ENCODE measurements at places on chromosomes 12 and 14.

- no peak for DNase-seq
Measured at GRCh38 chr12:130780880-130781575, 58.0 kb downstream of the STX2 start.

- DNase-seq = no peak
Measured at GRCh38 chr12:109087250-109087649, 6.0 kb downstream of the ALKBH2 start.

- DNase-seq = no peak
Measured at GRCh38 chr14:49934646-49935045, 41.8 kb downstream of the ARF6 start.

DNA sequence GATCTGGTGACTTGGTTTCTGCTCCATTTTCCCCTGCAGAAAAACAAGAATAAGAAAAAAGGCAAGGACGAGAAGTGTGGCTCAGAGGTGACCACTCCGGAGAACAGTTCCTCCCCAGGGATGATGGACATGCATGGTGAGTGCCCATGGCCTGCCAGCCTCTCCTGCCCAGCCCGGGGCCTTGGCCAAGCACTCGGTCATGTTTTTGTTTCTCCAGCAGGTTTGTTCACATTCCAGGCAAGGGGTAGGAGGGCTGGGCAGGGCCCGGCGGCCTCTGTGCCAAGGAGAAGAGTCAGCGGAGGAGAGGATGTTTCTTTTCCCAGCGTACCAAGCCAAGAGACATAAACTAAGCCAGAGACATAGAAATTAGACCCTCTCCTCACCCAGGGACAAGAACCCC lies 13.6 kb downstream of the BCL7A start:
- DNase-seq = no peak

DNA sequence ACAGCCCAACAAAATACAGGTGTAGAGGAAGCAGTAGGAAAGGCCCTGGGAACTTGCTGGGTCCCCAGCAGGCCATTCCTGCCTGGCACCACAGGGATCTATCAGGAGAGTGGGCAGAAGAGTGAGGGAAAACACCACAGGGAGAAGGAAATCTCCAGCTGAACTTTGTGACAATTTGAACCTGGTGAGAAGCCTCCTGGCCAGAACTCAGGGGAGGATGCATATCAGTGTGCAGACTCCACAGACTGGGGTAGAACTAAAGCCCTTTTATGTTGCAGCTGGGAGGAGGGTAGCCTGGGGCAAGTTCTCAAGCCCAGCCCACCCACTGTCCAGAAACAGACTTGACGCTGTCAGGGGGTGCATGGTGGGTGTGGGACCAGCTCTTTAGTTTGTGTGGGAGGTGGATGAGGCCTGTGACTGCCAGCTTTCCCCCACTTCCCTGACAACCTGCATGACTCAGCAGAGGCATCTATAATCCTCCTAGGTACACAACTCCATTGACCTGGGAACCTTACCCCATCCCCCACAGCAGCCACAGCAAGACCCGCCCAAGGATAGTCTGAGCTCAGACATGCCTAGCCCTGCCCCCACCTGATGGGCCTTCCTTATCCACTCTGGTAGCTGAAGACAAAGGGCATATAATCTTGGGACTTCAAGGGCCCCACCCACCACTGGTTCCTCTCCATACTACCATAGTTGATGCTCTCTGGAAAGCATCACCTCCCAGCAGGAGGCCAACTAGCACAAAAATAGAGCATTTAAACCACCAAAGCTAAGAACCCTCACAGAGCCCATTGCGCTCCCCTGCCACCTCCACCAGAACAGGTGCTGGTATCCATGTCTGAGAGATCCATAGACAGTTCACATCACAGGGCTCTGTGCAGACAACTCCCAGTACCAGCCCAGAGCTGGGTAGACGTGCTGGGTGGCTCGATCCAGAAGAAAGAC lies 28.9 kb downstream of the PNN start:
- no peak for DNase-seq

- DNase-seq = peak; percentile 48
Measured at GRCh38 chr14:88554457-88555286, at the start of gene PTPN21. Gene PTPN21, minus strand, starts transcription at chr14:88555007. Its CDS starts 4,590 bp downstream, at chr14:88550417.

- no peak for DNase-seq
Measured at GRCh38 chr12:111100003-111100402, 179.6 kb upstream of the MYL2 start.

DNA sequence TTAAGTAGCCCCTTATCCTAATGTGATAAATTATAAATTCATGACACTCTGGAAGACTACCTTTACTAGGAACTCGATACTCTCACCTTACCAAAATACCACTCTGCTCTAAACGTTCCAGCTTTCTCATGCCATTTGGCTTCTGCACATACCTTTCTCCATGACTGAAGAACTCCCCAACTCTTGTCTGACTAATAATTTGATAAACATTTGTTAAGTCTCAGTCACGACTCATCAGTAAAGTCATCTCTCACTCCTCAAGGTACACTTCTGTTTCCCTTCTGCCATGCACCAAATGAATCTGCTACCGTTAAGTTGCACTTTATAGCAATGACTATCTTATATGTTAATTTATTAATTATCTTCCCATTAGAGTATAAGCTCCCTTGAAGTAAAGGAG lies 498.3 kb upstream of the NOVA1 start:
- no peak for DNase-seq

DNA sequence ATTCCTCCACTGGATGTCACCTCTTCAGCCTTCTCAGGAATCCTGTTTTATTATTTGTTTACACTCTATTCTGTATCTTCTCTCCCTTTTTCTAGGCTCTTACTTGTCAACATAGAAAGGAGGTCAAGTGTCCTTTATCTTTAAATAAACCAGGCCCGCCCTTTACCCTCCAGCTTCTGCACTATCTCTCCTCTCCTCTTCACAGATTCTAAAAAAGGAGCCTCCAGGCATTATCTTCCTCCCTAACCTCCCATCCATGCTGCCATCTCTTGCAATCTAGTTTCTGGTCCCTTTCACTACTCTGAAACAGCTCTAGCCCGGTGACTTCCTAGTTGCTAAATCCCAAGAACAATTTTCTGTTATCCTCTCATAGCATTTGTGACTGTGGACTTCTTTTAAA lies 24.1 kb upstream of the ARID2 start:
- no peak for DNase-seq

DNA sequence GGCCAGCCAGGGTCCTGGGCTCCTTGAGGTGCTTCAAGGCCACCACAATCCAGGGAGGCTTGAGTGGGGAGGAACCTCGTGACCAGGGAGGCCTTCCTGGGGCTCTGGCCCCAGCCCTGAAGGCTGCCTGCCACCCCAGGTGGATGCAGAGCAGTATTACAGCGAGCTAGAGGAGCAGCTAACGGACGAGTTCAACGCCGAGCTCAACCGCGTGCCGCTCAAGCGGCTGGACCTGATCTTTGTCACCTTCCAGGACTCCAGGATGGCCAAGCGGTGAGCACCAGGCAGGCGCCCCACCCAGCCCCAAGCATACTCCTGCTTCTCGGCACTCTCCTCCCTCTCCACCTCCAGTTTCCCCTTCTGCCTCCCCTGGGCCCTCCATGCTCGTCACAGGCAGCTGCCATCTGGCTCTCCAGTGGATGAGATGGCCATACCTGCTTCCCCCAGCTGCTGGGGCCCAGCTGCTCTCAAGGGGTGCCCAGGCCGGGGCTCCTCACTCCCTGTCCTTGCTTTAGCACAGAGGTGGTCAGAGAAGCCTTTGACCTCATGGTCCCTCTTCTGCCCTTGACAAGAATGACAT lies 30.6 kb downstream of the NGB start:
- DNase-seq = no peak

DNA sequence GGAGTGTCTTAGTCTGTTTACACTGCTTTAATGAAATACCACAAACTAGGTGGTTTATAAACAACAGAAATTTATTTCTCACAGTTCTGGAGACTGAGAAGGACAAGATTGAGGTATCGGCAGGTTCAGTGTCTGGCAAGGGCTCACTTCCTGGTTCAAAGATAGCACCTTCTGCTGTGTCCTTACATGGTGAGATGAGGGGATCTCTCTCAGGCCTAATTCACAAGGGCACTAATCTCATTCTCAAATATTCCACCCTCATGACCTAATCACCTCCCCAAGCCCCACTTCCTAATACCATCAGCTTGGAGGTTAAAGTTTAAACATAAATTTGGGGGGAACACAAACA lies 35.0 kb upstream of the PLEK2 start:
- no peak for DNase-seq

DNA sequence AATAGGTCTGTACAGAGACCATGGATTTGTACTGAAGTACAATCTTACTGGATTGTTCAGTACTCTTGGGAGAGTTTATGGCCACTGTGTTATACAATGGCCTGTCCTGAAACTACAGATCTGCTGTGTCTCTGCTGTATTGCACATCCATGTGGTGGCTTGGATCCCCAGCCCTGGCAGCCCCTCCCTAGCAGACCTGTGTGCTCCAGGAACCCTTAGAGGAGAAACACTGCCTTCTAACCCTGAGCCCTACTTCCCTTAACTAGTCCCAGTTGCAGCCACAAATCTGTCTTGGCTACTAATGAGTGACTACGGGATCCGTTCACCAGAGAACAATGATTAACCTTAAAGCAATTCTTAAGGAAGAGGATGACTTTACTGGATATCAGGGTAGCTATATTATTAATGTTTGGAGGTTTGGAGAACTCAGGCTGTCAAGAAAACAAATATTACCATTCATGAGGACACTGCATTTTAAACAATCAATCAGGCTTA lies 27.7 kb downstream of the RNF34 start:
- no peak for DNase-seq

GRCh38 chr14:91114079-91115065 lies 499 bp downstream of the DGLUCY start:
- peak; percentile 91 for DNase-seq

DNA sequence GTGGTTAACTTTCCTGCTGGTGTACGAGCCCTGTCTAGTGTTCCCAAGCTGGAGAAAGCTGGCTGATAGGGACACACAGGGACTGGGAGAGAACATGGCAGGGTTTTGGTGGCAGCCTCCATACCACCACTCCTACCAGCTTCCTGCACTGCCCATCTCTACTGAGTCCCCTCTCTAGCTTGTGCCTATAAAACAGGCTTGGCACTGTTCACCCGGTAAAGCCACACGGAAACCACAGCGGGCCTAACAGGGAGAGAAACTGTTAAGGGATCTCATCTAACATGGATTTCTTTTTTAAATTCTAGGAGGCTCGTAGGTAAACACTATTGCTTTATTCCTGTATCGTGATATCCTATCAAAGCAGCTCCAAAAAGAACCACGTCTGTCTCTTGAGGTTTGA lies 204.7 kb downstream of the TTC7B start:
- DNase-seq = no peak

GRCh38 chr12:22437031-22437806 lies 102.7 kb upstream of the ST8SIA1 start:
- no peak for DNase-seq

- no peak for DNase-seq
Measured at GRCh38 chr12:52820521-52820920, 6.6 kb upstream of the KRT4 start.

- DNase-seq = no peak
Measured at GRCh38 chr12:57993834-57994233, 52.5 kb downstream of the ATP23 start.

- no peak for DNase-seq
Measured at GRCh38 chr12:14979468-14979867, 6.6 kb downstream of the PDE6H start.

DNA sequence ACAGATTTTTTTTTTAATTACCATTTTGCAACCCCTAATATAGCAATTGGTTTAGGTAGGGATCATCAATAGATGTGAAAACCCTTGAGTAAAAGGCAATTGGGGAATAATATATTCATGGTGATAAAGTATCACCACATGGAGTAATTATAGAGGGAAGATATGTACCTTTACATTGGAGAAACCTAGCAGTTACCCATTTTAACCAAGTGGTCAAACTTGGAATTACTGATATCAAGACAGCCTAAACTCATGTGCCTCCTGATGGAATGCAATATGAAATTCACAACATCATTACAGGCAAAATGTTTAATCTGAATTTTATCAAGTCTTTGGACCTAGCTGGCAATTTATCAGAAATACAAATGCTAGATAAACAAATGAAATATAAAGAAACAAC lies 6.7 kb upstream of the SLC10A1 start:
- no peak for DNase-seq

GRCh38 chr12:52123487-52124186 lies 44.1 kb downstream of the SMIM41 start:
- DNase-seq = no peak

DNA sequence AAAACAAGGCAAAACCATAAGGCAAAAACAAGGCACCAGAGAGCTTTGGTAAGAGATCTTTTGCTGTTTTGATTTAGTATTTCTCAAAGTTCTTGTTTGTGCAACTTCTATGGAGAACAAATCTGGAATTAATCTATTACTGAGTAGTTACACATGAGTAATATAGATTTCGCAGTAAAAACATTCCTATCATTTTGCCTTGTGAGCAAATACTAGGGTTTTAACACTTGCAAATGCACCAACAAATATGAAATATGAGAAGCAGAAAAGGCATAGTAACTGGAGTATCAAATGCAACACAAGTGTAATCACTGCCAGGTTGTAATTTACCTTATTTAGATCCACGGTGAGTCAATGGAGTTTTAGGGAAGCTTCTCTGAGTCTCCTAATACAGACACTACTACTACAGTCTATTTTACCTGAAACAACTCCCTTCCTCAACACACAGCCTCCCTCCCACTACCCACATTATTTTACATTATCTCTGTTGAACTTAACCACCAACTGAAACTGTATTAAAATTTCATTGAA lies 324.1 kb downstream of the FLRT2 start:
- no peak for DNase-seq

DNA sequence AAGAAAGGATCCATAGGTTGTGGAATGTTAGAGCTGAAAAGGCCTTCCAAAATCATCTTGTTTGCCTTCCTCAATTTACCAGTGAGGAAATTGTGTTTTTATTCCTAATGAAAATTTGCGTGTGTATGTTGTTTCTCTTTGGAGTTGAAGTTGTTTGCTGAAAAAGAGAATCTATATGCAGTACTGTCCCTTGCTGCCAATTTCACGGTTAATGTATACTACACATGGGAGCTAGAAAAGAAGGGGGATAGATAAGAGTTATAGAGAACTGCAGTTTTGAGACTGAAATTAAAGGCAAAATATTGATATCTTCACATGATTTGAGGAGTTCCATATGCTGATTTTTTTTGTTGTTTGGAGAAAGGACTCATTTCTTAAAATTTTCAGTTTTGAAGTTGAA lies 62.0 kb upstream of the LRTM2 start:
- no peak for DNase-seq

- DNase-seq = peak; percentile 47
Measured at GRCh38 chr14:28754209-28754985, 12.2 kb upstream of the FOXG1 start.

DNA sequence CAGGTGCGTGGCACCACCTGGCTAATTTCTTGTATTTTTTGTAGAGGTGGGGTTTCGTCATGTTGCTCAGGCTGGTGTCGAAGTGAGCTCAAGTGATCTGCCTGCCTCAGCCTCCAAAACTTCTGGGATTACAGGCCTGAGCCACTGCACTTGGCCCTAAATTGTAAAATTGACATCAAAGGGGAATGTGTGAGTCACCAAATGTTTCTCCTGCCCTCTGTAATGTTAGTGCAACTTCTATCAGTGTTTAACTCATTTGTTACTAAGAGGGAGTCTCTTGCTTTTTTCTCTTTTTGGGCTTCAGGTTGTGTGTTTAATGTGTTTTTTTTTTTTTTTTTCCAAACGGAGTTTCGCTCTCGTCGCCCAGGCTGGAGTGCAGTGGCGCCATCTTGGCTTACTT lies 2.3 kb downstream of the TULP3 start:
- DNase-seq = no peak
